ENCODE measurements at places on chromosomes 11 and 22. TPM values are rescaled to one million over a fixed set of nuclear protein-coding genes. Genes with fewer than 3 reads are reported as not detected.

Gene MIOX
- polyA plus RNA-seq: not detected

Gene ACR
- not detected for polyA plus RNA-seq

Gene MMP7
- polyA plus RNA-seq: 0.68 TPM

Gene BACE1
- polyA plus RNA-seq: 0.26 TPM

Gene NXPE2
- polyA plus RNA-seq: not detected

Gene TNNT3
- polyA plus RNA-seq: not detected

- peak overlapping the region; percentile 93 for H3K4me3 ChIP-seq
- H3K4me1 ChIP-seq: peaks cover 16% of the 10 kb centered on the region
- no peak for DNase-seq
- H3K27me3 ChIP-seq: no peaks in the 10 kb centered on the region
- H3K36me3 ChIP-seq: no peaks in the 10 kb centered on the region
Measured at GRCh38 chr22:30324014-30324730, 2.6 kb downstream of the TBC1D10A start.

- H3K36me3 ChIP-seq: no peaks in the 10 kb centered on the region
- H3K27me3 ChIP-seq: no peaks in the 10 kb centered on the region
- peaks cover 24% of the 10 kb centered on the region for H3K4me1 ChIP-seq
- no peak for DNase-seq
Measured at GRCh38 chr22:33327348-33327860, 269.2 kb upstream of the SYN3 start.

GRCh38 chr22:44969817-44970216, 40.0 kb downstream of the PHF21B start:
- H3K27ac ChIP-seq: no peak overlapping the region
- no peak overlapping the region for H3K4me3 ChIP-seq
- no peak for DNase-seq
- no peaks in the 10 kb centered on the region for H3K4me1 ChIP-seq

GRCh38 chr11:33982661-33983060, 68.9 kb upstream of the CAPRIN1 start:
- no peaks in the 10 kb centered on the region for H3K27me3 ChIP-seq
- H3K36me3 ChIP-seq: no peaks in the 10 kb centered on the region
- no peak overlapping the region for H3K27ac ChIP-seq
- H3K4me3 ChIP-seq: no peak overlapping the region
- no peaks in the 10 kb centered on the region for H3K4me1 ChIP-seq
- DNase-seq: no peak

DNA sequence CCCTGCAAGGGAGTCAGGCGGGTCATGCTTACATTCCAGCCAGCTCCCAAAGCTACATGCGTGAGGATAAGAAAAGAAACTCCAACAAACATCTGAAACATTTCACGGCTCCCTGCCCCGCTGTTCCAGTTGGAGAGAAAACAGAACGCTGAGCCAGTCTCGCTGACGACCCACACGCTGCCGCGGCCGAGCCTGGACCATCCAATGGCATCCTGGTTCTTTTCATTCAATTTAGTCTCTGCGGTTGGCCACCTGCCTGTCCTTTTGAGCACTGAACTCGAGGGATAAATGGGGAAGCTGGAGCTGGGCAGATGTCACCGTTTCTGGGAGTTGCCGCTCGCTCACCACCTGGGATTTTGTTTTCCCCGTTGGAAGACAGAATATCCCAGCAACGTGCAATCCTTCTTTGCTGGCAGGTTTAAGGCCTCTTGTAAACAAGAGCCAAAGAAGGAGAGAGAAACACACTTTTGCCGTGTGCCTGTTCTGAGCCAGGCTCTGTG, 45.3 kb upstream of the SHISAL1 start:
- no peak overlapping the region for H3K27ac ChIP-seq
- no peak for DNase-seq
- peaks cover 2% of the 10 kb centered on the region for H3K27me3 ChIP-seq
- no peaks in the 10 kb centered on the region for H3K36me3 ChIP-seq

- DNase-seq: no peak
- no peaks in the 10 kb centered on the region for H3K27me3 ChIP-seq
- H3K4me1 ChIP-seq: peaks cover 12% of the 10 kb centered on the region
- no peaks in the 10 kb centered on the region for H3K36me3 ChIP-seq
Measured at GRCh38 chr11:115699733-115700132, 195.5 kb upstream of the CADM1 start.

DNA sequence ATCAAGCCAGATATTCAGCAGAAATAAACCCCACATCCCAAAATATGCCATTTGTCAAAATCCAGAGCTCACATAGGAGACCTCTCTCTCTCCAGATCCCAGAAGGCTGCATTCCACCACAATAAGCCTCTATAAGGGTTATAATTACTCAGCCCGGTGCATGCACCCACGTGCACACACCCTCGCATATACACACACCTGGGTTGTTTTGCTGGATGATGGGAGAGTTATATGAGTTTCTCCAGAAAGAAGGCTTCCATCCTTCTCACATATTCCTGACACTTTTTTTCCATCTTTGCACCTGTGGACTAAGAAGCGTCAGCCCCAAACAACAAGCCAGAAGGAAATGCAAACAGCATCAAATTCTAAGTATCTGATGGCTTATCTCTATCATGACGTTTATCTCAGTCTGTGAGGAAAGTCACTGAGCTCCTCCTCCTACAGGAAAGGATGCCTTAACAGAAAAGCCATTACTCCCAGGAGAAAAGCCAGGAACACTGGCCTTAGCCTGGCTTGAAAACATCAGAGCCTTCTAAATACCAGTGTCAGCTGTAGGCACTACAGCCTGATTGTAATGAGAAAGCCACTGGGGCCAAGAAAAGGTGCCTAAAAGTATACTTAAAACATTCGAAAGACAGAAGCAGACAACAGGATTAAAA, 253.2 kb downstream of the LARGE1 start:
- no peak for DNase-seq
- no peaks in the 10 kb centered on the region for H3K36me3 ChIP-seq
- H3K27me3 ChIP-seq: no peaks in the 10 kb centered on the region
- H3K4me1 ChIP-seq: peaks cover 4% of the 10 kb centered on the region
- H3K4me3 ChIP-seq: no peak overlapping the region
- H3K27ac ChIP-seq: no peak overlapping the region

- H3K36me3 ChIP-seq: no peaks in the 10 kb centered on the region
- no peak overlapping the region for H3K27ac ChIP-seq
- H3K4me3 ChIP-seq: no peak overlapping the region
- H3K27me3 ChIP-seq: no peaks in the 10 kb centered on the region
- H3K4me1 ChIP-seq: peaks cover 17% of the 10 kb centered on the region
Measured at GRCh38 chr11:78217650-78218541, 29.2 kb downstream of the USP35 start.
